ENCODE measurements at places on chromosomes 4 and X. TPM values are rescaled to one million over a fixed set of nuclear protein-coding genes. Genes with fewer than 3 reads are reported as not detected.

DNA sequence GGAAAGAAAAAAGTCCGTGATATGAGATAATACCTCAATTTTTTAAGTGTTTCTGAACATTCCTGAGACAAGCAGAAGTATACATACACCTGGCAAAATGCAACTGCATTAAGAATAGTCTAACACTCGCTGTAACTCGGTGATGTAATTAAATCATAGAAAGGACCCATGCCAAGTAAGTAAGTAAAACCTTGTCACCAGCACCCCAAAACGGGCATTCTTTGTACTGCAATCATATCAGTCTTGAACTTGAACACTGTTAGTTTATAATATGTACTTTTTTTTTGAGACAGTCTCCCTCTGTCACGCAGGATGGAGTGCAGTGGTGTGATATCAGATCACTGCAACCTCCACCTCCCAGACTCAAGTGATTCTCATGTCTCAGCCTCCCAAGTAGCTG is 47.4 kb downstream of the SMIM14 start:
- no peaks in the 10 kb centered on the region for H3K4me1 ChIP-seq
- no peaks in the 10 kb centered on the region for H3K27me3 ChIP-seq
- no peak for DNase-seq
- H3K27ac ChIP-seq, result no peak overlapping the region

DNA sequence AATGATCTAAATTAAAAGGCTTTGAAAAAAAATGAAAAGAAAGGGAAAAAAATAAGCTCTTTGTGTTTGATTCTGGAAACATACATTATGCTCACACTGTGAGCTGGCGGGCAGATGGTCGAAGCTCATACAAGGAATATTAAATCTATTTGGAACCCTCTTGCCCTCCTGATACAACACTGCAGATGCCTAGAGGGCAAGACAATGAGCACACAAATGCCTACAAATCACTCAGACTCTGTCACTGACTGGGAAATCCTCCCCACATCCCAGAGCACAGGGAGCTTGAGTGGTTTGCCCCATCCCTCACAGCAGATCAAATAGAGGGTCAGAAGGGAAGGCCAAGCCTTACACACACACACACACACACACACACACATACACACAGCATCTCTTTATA is 320.4 kb downstream of the HNRNPD start:
- H3K4me3 ChIP-seq, result no peak overlapping the region
- H3K4me1 ChIP-seq, result no peaks in the 10 kb centered on the region
- no peak overlapping the region for H3K27ac ChIP-seq
- no peaks in the 10 kb centered on the region for H3K36me3 ChIP-seq

DNA sequence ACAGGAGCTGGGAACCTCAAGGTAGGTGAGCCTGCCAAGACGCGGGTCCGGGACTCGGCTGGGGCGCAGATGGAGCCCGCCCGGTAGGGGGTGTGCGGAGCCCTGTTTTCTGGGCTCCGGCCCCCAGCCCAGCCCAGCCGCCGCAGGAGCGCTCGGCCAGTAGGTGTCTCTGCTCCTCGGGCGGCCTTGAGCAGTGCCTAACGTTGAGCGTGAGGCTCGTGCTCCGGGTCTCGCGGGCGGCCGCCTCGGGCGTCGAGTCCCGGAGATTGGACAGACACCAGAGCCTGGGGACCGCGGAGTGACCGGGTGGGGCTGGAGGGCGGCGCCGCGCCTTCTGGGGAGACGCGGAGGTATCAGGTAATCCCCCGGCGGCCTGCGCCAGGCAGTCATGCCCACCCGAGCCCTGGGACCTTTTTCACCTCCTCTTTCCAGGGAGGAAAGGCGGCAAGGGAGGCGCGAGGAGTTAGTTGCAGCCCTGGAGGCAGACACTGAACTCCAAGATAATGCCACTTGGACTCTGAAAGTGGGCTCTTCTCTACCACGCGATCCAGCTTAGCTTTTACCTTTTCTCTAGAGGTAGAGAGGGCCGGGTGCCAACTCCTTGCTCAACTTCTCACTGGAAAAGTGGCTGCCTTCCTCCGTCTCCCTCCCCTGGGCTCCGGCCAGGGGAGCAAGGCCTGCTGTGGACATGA is 14.5 kb upstream of the FGG start:
- H3K4me1 ChIP-seq, result peaks cover 2% of the 10 kb centered on the region
- DNase-seq, result peak; percentile 61
- H3K36me3 ChIP-seq, result no peaks in the 10 kb centered on the region
- H3K27ac ChIP-seq, result no peak overlapping the region

- H3K36me3 ChIP-seq, result no peaks in the 10 kb centered on the region
- no peak for DNase-seq
- H3K27ac ChIP-seq, result no peak overlapping the region
- no peaks in the 10 kb centered on the region for H3K4me1 ChIP-seq
- H3K27me3 ChIP-seq, result no peaks in the 10 kb centered on the region
Observed at GRCh38 chr4:126238013-126238412, 923.3 kb downstream of the FAT4 start.

DNA sequence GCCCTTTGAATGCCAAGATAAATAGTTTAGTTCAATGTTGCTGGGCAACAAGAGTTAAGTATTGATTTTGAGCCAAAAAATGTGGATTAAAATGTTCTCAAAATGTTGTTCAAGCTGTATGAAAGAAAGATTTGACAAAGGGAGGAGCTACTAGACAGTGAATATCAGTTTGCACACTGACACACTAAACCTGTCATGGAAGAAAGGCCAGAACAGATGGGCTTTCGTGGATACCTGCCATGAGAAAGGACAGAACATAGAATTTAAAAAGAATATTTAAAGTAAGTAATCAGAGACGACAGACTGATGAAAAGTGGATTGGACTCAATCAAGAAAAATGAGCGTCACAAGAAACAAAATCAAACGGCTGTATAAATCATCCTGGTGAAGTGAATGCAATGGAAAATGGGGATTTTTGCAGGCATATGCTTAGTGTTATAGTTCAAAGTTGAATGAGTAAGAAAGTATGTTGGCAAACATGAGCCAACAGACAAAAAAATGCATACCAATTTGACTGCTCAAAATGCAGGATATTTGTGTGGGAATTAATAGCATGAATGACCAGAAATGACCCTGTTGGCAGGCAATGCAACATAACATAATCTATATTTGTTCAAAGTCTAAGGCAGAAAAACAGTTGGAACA is 7.4 kb downstream of the PCDH18 start:
- no peak for DNase-seq
- no peaks in the 10 kb centered on the region for H3K27me3 ChIP-seq
- no peaks in the 10 kb centered on the region for H3K4me1 ChIP-seq

- H3K4me1 ChIP-seq, result peaks cover 4% of the 10 kb centered on the region
- no peak for DNase-seq
- no peaks in the 10 kb centered on the region for H3K36me3 ChIP-seq
Observed at GRCh38 chr4:167232805-167233684, 1.2 kb downstream of the SPOCK3 start.

TET2 gene
- 25.1 TPM for total RNA-seq

PDCL2 gene
- not detected for total RNA-seq

- no peak for DNase-seq
- H3K4me3 ChIP-seq, result no peak overlapping the region
- peaks cover 3% of the 10 kb centered on the region for H3K27me3 ChIP-seq
- H3K36me3 ChIP-seq, result no peaks in the 10 kb centered on the region
Observed at GRCh38 chr4:169849456-169849855, 91.7 kb upstream of the HPF1 start.

NDP gene
- not detected for total RNA-seq

- no peak overlapping the region for H3K27ac ChIP-seq
- peaks cover 3% of the 10 kb centered on the region for H3K36me3 ChIP-seq
- H3K4me3 ChIP-seq, result no peak overlapping the region
- no peaks in the 10 kb centered on the region for H3K27me3 ChIP-seq
Observed at GRCh38 chr4:7843831-7844593, 95.6 kb downstream of the AFAP1 start.

ART3 gene
- not detected for total RNA-seq

FGFBP2 gene
- total RNA-seq, result 9.0 TPM

DNA sequence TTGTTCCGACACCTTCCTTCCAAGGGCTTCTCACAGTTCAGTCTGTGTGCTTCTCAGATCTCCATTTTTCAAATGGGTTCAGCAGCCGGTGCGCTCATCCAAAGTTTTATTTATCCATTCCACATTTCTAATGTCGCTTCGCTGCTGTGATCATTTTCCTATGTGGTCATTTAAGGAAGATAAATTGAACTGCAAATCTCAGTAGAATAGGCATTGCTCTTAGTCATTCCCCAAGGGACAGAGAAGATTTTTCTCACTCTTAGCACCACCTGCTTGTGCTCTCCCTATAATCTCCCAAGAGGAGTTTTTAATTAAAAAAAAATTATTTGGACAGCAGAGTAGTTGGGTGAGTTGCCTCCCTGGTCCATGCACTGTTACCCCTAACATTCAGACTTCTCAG is 278.9 kb upstream of the GATB start:
- no peak for DNase-seq
- peaks cover 8% of the 10 kb centered on the region for H3K36me3 ChIP-seq
- peaks cover 4% of the 10 kb centered on the region for H3K27me3 ChIP-seq
- H3K4me3 ChIP-seq, result no peak overlapping the region
- H3K27ac ChIP-seq, result no peak overlapping the region

DNA sequence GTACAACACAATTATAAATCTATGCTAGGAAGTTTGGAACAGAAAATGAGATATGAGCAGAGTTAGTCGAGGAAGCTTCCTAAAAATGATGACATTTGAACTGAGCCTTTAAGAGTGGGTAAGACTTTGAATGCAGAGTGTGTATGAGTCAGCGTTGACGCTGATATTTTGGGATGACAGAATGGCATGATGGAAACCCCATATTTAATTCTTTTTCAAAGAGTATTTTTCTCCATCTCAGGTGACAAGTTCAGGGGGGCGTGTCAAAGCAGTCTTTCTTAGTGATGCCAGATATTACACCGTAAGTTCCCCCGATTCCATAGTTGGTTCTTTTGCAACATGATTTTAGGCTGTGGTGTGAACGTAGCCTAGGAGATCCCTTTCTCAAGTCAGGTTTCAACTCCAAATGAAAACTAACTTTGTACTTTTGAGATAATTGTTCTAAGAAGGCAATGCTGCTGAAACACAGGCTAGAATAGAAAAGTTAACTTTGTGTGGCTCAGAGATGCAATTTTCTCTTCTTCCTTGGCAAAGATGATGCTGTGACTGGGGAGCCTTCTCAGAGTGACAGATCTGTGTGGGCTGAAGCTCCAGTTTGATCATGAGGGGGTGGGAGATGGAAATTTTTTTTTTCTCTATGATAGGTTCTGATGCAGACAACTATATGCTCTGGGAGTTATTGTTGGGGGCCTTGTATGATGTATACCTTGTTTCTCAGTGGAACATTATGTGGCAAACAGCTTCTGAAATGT is 59.2 kb downstream of the GLUD2 start:
- no peaks in the 10 kb centered on the region for H3K4me1 ChIP-seq
- no peaks in the 10 kb centered on the region for H3K27me3 ChIP-seq
- H3K27ac ChIP-seq, result no peak overlapping the region
- H3K4me3 ChIP-seq, result no peak overlapping the region

- H3K27ac ChIP-seq, result no peak overlapping the region
- no peaks in the 10 kb centered on the region for H3K36me3 ChIP-seq
- H3K4me3 ChIP-seq, result no peak overlapping the region
Observed at GRCh38 chr4:75081561-75081960, 148.6 kb downstream of the PARM1 start.

- H3K27ac ChIP-seq, result no peak overlapping the region
- no peak for DNase-seq
- no peaks in the 10 kb centered on the region for H3K27me3 ChIP-seq
- peaks cover 26% of the 10 kb centered on the region for H3K36me3 ChIP-seq
Observed at GRCh38 chr4:55859711-55860110, 6.3 kb downstream of the EXOC1 start.

NDNF gene
- 0.16 TPM for total RNA-seq

GRCh38 chrX:55326985-55327384 is 62.3 kb upstream of the PAGE3 start:
- no peaks in the 10 kb centered on the region for H3K4me1 ChIP-seq
- H3K27ac ChIP-seq, result no peak overlapping the region
- H3K4me3 ChIP-seq, result no peak overlapping the region
- DNase-seq, result no peak

DNA sequence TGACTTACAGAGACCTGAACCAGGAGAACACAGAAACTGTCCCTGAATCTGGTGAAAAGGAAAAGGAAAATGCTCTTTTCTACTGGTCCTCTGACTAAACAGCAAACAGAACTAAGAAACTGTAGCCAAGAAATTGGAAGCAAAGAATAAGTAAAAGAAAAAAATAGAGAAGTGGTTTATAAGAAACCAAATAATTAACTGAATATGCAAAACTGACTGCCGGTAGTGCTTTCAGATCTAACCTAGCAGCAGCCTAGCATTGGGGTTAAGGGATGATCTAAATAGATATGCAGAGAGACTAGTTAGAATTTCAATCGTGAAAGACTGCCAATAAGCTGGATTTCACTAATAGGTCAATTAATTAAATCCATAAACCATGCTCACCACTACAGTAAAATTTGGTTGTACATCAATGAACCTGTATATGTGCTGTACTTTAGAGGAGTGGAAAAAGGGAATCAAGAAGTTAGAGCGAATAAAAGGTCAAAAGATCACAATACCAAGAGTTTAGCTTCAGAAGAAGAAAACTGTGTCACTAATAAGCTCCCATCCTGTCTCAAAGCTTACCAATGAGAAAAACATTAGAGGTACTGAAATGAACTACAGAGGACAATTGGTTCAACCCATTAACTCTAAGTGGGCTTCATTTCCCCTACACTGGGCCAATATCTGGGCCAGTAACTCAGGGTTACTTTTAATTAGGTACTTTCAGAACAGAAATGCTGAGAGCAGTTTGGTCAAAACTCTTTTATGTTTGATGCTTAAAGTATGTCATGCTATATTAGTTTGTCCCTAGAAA is 53.6 kb downstream of the KLHL13 start:
- no peak overlapping the region for H3K4me3 ChIP-seq
- H3K27me3 ChIP-seq, result no peaks in the 10 kb centered on the region
- no peaks in the 10 kb centered on the region for H3K4me1 ChIP-seq
- no peaks in the 10 kb centered on the region for H3K36me3 ChIP-seq
- no peak overlapping the region for H3K27ac ChIP-seq

NCAPG gene
- total RNA-seq, result 87.5 TPM

DNA sequence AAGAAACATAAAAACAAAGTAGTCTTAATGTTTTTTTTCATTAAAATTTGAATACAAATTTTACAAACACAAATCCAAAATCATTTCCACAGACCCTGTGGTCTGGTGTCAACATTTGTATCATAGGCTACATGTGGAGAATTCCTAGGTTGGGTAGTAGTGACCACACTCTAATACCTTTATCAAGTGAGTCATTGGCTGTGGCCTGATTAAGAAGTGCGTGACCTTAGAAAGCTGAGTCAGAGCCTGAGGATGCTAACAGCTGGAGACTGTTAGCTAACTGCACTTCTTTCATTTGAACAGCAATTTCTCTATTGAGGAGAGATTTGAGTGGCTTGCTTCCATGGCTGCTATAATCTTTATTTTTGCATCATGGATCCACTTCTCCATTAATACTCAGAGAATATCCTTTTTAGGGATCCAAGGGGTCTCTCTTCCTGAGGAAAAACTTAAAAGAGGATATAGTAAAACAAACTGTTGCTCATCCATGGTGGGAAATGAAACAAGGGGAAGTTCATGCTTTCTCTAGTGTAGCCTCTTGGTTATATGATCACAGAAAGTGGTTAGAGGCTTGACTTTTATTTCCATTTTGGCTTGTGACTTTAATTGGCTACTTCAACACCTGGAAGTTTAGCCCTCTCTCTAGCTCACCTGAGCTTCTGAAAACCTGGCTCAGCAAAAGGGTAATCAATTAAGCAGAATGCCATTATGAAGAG is 335.8 kb downstream of the PABPC4L start:
- no peaks in the 10 kb centered on the region for H3K36me3 ChIP-seq
- no peak overlapping the region for H3K27ac ChIP-seq
- H3K27me3 ChIP-seq, result no peaks in the 10 kb centered on the region
- H3K4me1 ChIP-seq, result no peaks in the 10 kb centered on the region
- DNase-seq, result no peak
- H3K4me3 ChIP-seq, result no peak overlapping the region

- peak; percentile 40 for DNase-seq
- H3K27ac ChIP-seq, result no peak overlapping the region
- H3K27me3 ChIP-seq, result no peaks in the 10 kb centered on the region
Observed at GRCh38 chrX:17591741-17592110, 145.6 kb upstream of the SCML1 start.

Data from activated CD8-positive, alpha-beta memory T cell treated with anti-CD3 and anti-CD28 coated beads, Interleukin-2, amount 10 ng/mL, durations not matched to agents 7 days and 5 days (primary cell).